ENCODE measurements at places on chromosomes 2 and 18.

GRCh38 chr2:222709191-222709891 lies 37.9 kb downstream of the MOGAT1 start:
- DNase-seq = no peak

DNA sequence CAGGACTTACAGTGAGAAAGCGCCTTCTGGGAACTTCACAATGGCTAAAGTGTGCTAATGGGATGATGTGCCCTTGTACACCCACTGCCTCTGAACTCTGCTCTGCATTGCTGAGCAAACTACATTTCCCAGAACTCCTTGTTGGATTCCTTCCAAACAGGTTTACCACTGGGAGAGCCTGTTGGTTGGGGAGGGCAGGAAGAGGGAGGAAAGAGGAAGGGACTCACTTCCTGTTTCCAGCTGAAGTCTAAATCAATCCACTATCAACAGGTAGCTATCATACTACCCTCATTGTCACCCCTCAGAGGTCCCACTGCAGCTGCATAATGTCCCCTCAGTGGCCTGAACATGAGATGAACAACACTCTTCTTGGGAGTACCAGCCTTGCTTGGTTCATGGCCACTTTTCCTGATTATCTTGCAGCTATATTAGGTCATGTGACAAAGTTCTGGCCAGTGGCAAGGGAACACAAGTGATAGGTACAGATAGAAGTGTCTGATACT lies 109.7 kb downstream of the MSH2 start:
- no peak for DNase-seq

DNA sequence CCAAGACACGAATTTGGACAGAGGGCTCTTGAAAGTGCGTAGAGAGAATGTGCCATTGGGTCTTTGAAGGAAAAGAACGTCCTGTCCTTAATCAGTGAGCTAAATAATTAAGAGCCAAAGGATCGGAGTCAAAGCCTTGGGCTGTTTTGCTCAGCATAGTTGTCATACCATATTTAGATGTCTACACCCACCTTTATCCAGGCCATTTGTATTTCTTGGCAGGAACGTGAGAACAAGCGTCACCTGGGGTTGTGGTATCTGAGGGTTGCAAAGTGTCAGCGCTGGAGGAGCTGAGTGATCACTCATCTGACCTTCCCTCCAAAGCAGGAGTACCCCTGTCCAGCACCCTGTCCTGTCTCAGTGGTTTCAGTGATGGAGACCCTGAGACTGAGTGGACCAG lies 4.5 kb downstream of the LPIN1 start:
- no peak for DNase-seq

DNA sequence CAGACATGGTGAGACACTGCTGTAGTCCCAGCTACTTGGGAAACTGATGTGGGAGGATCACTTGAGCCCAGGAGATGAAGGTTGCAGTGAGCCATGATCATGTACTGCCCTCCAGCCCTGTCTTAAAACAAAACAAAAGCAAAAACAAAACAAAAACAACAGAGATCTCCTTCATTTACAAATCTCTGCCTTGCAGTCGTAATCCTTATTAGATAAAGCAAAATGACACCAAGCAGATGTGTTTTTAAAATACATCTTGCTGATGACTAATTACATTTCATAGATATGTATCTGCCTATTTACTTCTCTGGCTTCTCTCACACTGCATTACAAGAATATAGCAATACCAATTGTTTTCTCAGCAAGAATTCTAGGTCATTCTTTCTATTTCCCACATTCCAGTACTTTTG lies 22.8 kb downstream of the NFE2L2 start:
- DNase-seq = no peak

- DNase-seq = no peak
These were observed 2181.4 kb upstream of the PIK3C3 start for GRCh38 chr18:39773646-39774045.

DNA sequence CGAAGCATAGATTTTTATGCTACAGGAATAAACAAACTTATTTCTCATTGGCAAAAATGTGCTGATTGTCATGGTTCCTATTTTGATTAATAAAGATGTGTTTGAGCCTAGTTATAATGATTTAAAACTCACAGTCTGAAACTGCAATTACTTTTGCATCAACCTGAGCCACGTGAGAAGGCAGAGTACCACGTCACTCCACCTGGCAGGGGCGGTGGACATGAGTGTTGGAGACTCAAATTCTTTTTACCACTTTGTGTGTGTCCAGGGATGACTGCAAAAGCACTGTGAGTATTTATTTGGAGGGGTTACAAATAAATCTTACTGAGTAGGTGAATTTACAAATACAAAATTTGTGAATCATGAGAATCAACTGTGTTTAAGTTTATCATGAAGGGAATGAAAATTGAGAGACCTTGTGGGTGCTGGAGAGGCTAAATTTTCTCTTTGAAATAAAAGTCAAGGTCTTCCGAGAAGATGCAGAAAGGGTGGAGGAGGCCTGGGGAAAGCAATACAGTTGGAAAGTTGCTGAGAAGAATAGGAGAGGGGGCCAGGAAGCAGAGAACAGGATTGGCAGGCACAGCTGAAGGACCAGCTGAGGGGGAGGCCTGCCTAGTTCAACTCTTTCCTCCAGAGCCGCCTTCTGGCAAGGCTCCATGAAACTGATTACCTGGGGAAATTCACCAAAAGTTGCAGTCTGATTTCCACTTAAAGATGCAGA lies 316.4 kb downstream of the MYCN start:
- DNase-seq = no peak

DNA sequence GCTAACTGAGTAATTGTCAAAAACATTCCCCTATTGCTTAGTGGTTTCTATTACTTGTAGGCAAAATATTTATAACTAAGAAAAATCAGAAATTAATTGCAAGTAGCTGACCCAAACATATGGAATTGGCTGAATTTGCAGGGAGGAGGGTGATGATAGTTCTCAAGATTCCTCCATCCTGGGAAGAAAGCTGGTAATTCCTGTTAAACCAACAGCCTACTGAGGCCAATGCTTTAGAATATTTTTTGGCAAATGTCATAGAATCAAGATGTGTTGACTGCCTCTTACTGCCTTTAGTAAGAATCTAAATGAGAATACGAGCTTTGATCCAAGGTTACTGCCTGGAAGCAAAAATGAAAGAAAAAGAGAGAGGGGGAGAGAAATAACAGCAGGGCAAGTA lies 120.0 kb downstream of the COL6A3 start:
- no peak for DNase-seq

- no peak for DNase-seq
These were observed 72.5 kb downstream of the SCG2 start for GRCh38 chr2:223529696-223530095.

Data from CD4-positive, alpha-beta T cell treated with Interleukin-6 for 4 hours (primary cell).